ENCODE measurements at places on chromosomes 12 and 14.

- no peak for DNase-seq
Measured at GRCh38 chr12:101698800-101699347, 1.4 kb downstream of the CHPT1 start.

DNA sequence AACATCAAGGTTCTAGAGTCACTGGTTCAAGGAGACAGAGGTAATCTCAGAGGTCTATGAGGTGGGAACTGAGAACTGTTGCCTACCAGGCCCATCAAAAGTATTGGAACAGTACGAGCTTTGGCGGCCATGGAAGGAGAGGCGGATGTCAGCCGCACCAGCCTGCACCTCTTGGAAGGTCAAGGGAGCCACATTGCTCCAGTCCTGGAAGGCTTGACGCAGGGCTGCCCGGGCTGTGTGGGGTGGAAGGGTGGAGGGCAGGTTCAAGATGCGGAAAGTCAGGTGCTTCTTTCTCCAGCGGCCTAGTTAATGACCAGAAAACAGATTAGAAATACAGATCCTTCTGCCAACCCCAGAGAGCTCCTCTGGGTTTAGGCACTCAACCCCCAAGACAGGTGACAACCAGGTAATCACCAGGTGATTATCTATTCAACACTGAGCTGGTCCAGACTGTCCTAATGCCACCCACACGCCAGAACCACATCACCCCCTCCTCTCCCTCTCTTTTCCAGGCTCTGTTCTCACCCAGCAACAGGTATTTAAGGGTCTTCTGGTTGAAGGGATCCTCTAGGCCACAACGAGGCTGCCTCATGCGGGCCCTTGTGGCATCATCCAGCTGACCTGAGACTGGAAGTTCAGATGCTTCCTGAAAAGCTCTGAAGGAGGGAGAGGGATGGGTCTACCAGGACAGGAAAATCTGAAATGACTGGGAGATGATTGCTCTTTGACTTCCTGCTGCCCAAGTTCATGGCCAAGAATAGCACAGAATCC lies 2.0 kb downstream of the MMP19 start:
- DNase-seq, result no peak

- no peak for DNase-seq
Measured at GRCh38 chr12:57776247-57776587, 3.8 kb downstream of the EEF1AKMT3 start.

GRCh38 chr12:268483-268840 lies 5.8 kb upstream of the SLC6A13 start:
- DNase-seq, result no peak

GRCh38 chr14:74962493-74962892 lies 7.1 kb upstream of the PGF start:
- no peak for DNase-seq

- peak; percentile 75 for DNase-seq
Measured at GRCh38 chr12:111812881-111813741, 28.9 kb upstream of the MAPKAPK5 start.

DNA sequence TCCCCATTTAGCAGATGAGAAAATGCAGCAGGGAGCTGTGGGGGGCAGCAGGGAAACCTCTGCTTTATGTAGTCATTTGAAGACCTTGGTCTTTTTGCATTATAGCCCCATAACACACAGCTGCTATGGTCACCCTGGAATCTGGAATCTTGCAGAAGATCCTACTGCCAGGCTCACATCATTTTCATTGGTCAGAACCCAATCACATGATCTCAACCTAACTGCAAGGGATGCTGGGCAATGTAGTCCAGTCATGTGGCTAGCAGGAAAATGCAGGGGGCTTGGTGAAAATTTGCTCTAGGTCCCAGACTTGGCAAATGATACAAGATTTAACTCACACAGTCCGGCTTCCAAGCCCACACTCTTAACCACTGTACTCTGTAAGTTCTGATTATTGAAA lies 1028.7 kb downstream of the AACS start:
- peak; percentile 18 for DNase-seq

- DNase-seq, result no peak
Measured at GRCh38 chr12:47824198-47824597, 4.5 kb upstream of the HDAC7 start.

- DNase-seq, result peak; percentile 70
Measured at GRCh38 chr12:130127912-130128789, 34.1 kb upstream of the FZD10 start.

DNA sequence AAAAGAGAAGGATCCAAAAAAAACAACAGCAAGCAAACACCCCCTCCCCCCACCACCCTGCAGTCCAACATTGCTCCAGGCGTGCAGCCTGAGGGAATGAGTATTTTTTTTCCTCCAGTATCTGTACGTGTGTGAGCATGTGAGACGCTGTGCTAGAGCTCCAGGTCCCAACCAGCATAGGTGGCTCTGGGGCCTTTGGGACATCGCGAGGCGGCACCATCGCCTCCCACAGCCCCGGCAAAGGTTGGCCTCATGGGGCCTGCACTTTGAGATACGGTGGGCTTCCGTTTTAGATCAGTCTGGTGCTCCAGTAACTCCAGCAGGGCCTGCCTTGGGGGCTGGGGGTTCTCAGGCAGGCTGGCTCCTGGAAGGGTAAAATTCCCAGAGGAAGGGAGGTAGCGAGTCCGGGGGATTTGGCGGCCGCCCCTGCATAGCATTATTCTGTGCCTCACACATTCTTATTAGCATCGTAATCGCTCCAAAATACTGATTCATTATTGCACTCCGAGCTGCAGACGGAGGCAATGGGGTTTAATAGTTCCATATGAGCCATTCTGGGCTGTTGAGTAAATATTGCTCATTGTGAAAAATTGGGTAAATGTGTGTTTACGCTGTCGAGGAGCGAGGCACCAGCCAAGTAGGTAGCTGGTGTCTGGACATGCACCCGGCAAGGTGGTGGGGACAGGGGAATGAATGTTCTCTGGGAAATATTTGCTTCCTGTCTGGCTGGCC lies 143.1 kb upstream of the MYL2 start:
- DNase-seq, result peak; percentile 99

DNA sequence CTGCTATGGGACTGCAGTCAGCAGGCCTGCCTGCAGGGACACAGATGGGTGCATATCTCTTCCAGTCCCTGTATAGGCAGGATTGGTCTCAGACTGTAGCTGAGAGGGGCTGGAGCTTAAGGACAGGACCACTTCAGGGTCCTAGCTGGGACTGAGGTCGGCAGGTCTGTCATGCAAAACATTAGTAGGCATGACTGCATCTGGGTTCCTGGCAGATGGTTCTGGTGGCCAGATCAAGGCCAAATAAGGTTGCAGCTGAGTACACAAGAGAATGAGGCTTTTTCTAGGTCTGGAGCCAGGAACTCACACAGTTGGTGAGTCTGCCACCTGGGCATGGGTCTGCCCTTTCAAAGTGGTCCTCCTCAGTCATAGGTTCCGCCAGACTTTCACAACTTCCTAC lies 155.8 kb downstream of the TPH2 start:
- no peak for DNase-seq

- no peak for DNase-seq
Measured at GRCh38 chr12:123873793-123874192, 98.8 kb downstream of the CCDC92 start.

DNA sequence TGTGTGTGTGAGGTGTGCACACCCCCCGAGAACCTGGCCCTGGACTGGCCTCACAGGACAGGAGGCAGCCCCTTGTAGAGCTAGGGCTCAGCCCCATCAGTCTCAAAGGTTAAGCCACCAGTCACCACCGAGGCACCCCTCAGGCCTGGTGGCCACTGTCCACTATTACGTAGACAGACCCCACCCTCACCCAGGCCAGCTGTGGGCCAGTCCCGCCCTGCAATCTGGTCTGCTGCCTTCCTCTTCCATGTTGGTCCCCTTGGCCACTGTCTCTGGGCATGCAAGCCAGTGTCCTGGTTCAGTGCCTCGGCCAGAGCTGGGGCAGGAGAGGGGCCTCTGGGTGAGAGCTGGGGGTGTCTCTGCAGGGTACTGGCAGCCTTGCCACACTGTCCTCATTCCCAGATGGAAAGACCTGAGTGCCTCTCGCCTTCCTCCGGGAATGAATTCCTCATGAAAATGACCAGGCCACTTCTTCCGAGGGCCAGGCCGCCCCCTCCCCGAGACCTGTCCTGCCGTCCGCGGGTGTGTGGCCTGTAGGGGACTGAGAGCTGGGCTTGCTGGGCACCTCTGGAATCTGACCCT lies 897 bp upstream of the TEX22 start:
- DNase-seq, result no peak

DNA sequence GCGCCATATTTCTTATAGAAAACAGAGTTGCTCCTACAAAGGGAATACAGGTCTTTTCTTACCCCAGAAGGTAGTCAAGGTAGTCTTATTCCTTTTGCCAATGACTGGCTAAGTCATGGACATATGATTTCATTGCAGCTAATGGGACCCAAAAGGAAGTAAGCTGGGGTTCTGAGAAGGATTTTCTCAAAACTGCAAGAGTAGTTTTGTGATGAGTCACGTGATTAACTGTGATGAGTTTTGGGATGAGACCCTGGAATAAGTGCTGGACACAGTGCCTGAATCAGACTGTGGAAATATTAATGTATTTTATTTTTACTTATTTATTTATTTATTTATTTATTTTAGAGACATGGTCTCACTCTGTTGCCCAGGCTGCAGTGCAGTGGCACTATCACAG lies 13.4 kb upstream of the NIN start:
- DNase-seq, result no peak

GRCh38 chr14:23877538-23878180 lies 75.9 kb upstream of the DHRS4 start:
- no peak for DNase-seq

GRCh38 chr12:108511633-108512540 lies 3.2 kb upstream of the FICD start:
- peak; percentile 63 for DNase-seq

DNA sequence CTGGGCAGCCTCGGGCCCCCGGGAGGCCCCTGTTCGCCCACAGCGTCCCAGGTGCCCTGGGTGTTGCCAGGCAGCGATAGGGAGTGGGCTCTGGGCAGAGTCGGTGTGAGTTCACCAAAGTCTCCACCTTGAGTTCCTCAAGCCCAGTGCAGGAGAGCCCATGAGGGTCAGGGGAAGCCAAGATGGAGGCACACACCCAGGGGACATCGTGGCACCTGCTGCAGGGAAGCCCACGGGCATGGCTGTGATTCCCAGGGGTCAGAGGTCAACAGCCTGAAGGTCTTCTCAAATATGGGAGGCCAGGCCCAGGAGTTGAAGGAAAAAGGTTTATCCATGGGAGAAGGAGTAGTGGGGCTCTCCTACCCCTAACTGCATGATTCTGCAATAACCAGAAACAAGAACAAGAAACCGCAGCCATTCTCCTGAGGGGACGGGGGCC lies 148.8 kb downstream of the ADGRD1 start:
- DNase-seq, result no peak

GRCh38 chr12:53990311-53991076 lies 5.5 kb downstream of the HOXC10 start:
- DNase-seq, result no peak

- DNase-seq, result no peak
Measured at GRCh38 chr12:80234667-80235066, 135.3 kb downstream of the OTOGL start.

- DNase-seq, result no peak
Measured at GRCh38 chr12:74918291-74918690, 291.3 kb downstream of the KCNC2 start.

- DNase-seq, result no peak
Measured at GRCh38 chr14:97432586-97432985, 635.4 kb downstream of the VRK1 start.

DNA sequence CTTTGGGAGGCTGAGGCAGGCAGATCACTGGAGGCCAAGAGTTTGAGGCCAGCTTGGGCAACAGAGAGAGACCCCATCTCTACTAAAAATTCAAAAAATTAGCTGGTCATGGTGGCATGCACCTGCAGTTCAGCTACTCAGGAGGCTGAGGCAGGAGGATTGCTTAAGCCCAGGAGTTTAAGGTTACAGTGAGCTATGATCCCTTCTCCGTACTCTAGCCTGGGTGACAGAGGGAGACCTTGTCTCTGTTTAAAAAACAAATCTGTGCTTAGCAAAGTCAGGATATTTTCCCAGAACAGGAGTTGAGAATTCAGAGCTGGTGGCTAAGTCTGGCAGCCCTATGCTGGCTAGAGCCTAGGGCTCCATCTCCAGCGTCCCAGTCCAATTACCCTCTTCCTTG lies 142.9 kb upstream of the PZP start:
- no peak for DNase-seq

DNA sequence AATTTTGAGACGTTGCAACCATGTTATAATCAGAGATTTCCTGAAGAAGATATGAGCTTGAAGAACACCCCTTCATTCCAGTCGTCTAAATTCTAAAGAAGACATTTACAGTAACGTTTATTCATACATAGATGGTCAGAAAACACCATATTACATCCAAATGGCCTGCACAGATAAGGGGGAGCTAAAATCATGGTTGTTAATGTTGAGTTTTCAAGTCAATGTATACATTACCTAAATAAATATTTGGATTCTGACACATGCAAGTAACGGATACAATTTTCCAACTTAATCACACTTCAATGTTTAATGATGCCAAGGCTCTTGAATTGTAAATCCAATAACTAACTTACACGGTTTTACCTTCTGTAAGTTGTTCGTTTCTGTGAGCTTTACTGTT lies 318.4 kb downstream of the SLC6A15 start:
- DNase-seq, result no peak

DNA sequence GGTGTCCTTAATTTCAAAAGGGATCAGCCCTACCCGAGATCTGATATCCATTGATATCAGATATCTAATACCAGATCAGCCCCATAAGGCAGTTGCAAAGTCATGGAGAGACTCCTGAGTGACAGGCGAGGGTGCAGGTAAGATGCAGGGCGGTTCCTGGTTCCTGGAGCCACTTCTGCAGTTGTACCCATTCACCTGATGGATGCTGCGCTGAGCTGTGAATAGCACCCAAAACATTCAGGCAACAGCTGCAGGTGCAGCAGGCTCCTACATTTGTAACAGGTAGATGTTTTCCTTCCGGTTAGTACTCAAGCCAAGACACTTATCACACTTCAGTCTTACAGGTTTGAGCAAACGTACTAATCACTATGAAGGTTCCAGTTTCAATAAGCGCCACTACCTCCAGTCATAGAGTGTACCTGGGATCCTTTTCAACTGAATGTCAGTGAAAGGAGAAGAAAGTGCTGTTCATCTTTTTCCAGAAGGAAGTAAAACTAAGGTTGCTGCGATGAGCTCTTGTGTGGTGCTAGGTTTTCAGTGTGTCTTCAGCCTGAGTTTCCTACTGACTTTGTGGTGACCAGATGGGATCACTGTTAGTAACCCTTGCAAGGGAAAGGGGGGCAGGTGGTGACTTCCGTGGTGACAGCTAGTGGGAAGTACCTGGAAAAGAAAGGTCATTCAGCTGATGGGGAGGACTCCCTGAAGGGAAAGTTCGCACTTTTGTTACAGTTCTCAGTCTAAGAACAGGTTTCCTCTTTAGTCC lies 1.9 kb downstream of the ATP6V0A2 start:
- no peak for DNase-seq

- no peak for DNase-seq
Measured at GRCh38 chr12:121579190-121579791, 1.5 kb downstream of the KDM2B start.

- DNase-seq, result no peak
Measured at GRCh38 chr14:68947802-68948201, 31.3 kb downstream of the ACTN1 start.

GRCh38 chr12:129604506-129604905 lies 299.3 kb downstream of the TMEM132D start:
- DNase-seq, result no peak

All from bronchial epithelial cell (primary cell).